ENCODE measurements at places on chromosomes 5 and 9. TPM values are rescaled to one million over a fixed set of nuclear protein-coding genes. Genes with fewer than 3 reads are reported as not detected.

DNA sequence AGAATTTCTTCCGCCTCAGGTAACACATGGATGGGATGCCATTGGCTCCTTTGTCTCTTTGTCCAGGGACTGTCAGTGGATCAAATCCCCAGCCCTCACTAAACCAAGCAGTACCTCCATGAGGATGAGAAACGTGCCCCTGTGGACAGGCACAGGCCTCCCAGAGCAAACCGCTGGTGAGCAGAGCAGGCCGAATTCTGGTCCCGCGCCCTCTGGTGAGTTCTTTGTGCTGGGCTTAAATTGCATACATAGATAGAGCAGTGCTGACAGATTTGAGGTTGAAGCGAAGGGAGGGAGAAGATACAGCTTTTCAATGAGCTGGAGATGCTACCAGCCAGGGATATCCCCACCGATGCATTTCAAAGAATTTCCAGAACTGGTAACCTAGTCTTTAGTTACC lies 143.8 kb downstream of the HSD17B3 start:
- ATAC-seq = no peak

DNA sequence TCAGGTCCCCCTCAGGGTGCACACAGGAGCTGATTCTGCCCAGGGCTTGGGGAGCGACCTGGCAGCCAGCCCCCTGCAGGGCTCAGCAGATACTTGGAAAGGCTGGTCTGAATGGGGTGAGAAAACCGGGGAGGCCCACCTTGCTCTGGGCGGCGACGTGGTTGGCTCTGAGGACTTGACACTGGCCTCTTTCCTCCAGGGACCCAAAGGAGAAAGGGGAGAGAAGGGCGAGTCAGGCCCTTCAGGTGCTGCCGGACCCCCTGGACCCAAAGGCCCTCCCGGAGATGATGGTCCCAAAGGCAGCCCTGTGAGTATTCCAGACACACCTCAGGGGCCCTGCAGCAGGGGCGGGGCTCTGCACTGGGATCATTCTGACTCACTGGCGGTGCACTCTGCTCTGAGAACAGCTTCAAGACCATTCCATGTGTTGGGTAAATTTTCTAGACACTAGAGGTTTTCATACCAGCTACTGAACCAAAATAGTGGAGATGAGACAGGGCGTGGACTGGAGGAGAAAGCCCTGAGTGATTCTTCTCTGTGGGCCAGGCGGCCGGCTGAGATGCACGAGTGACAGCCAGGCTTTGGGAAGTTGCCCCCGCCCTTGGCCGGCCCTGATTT lies 65.9 kb upstream of the FCN2 start:
- no peak for ATAC-seq

DNA sequence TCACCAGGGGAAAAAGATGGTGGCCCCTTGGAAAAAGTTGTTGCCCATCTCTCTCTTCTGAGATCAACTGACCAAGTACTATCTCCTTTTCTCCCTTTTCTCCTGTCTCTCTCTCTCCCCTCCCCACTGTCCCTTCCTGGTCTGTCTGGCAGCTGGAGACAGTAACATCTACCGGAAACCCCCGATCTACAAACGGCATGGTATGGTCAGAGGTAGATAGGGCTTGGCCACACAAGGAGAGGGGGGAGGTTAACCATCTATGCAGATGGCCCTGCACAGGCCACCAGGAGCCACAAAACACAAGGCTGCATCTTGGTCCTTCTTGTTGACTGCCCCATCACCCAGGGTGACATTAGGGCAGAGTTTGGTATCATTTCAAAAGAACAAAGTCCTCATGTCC lies 29.3 kb upstream of the AFAP1L1 start:
- no peak for ATAC-seq

- ATAC-seq = no peak
These were observed 7.4 kb downstream of the PSAT1 start for GRCh38 chr9:78304357-78304756.

DNA sequence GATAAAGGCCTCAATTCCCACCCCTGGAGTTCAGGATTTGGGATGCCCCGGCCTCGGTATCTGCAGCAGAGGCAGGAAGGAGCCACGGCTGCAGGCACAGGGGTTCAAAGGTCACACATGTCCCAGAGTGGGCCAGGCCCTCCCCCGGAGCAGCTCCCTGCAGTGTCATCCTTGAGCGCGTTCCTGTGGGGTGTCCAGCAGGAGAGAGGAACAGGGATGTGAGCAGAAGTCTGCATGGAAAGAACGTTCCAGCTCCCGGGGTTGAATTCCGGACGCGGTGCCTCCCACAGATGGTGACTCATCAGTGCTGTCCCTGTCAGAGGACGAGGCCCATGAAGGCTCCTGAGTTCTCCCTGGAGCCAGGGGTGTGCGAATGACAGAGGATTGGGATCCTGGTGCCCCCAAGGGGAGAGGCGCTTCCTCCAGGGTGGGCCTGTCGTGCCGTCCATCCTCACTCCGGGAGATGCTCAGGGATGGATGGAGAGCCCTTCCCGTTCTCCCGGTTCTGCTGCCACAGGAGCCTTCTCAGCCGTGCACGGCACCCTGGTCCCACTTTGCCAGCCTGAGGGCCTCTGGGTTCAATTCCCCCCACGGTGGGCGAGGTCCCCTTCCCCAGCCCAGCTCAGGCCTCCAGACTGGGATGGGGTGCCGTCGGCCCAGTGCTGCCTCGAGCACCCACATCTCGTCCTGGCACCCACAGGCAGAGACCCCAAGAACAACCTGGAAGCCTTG lies 3.1 kb downstream of the LCN1 start:
- ATAC-seq = no peak

GRCh38 chr9:78669591-78669990 lies 372.7 kb downstream of the PSAT1 start:
- ATAC-seq = no peak

Gene TXNDC8
- total RNA-seq = not detected

Gene IFNA7
- total RNA-seq = not detected
